WERI-Rb-1 (cell line): ENCODE measurements at places on chromosomes 7 and 10.

DNA sequence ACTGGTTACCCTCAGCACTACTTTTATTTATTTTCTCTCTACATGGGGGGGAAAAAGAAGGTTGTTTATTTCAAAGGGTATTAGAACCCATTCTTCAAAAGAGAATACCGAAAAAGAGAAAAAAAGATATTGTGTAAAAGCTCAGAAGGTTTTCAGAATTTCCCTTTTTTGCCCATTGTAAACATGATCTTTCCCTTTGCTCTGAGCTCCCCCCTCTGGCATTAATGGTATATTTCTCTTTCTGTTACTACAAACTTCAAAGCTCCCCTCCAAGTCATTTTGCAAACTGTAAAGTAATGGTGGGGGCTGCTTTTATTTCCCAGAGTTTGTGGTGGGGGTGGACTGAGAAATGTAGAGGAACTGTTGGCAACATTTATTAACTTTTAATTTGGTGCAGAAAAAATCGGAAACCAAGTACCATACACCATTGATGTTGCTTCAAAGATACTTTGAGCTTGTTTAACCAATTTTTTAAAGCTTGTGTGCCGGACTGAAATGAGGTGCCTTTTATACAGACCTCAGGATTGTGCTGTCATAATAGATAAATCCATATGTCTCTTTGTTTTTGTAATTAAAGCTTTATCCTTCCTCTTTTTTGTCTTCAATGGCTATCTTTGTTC is 181.5 kb downstream of the EXOC4 start:
- no peak for DNase-seq

DNA sequence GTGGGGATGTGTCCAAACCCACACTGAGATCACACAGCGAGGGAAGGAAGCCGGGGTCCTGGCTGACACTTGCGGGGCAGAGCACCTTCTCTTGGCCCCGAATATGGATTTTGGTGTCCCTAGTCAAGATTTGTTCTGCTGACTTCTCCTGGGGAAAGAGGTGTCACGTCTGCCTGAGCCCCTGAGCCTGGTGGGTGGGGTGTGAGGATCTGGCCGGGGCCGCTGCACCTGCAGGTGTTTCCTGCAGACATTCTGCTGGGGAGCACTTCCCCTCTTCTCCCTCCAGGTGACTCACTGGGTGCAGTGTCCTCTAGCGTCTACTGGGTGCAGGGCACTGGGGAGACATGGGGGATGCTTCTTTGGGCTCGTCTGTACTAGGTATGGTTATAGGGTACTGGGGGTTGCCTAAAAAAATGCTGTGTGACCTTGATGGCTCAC is 99.2 kb downstream of the GRK5 start:
- no peak for DNase-seq

DNA sequence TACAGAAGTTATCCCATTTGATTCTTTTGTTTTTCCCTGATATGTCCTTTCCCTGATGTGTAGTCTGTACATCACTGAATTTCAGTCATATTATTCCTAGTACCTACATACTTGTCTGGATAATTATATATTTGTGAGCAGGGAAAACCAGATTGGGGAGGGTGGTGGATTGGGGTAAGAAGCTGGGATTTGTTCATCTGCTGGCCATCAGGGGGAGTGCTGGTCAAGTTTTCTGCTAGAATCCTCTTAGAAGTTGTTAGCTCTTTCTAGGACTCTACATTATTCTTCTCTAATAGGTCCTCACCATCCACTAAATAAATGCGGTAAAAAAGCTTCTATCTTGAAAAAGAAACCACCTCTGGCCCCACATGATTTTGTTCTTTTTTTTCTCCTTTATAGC is 232.7 kb upstream of the TAC1 start:
- peak; percentile 47 for DNase-seq

DNA sequence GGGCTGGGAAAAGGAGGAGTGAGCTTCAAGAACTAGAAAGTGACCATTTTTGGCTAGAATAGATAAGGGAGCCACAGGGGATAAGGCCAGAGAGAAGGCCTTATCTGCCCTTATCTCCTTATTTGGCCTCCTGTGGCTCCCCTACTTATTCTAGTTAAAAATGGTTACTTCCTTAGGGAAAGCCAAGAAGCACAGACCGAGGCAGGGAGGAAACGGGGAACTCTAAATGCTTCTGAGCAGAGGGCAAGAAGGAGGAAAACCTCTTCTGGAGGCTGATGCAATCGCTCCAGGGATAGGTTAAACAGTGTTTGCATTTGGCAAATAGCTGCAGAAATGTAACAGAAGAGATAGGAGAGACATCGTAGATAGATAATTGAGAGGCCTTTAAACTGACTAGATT is 18.6 kb downstream of the NRP1 start:
- DNase-seq: no peak

DNA sequence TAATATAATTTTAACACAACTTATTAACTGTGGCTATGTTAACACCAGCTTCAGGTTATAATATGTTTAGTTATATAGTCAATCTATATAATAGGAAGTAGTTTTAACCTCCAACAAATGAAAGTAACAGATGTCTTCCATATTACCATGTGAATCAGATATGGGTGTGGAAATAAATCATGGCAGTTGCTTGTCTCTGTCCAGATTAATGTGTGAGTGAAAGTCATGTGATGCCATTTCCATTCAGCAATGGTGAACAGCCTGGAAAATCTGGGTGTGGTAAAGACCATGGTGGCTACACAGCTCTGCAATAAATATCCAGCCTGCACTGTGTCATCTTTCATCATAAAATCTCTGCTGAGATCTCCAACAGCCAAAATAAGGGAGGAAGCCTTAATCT is 27.8 kb downstream of the HEPACAM2 start:
- no peak for DNase-seq

GRCh38 chr10:133481086-133481643 is 27.4 kb downstream of the SCART1 start:
- DNase-seq: no peak

DNA sequence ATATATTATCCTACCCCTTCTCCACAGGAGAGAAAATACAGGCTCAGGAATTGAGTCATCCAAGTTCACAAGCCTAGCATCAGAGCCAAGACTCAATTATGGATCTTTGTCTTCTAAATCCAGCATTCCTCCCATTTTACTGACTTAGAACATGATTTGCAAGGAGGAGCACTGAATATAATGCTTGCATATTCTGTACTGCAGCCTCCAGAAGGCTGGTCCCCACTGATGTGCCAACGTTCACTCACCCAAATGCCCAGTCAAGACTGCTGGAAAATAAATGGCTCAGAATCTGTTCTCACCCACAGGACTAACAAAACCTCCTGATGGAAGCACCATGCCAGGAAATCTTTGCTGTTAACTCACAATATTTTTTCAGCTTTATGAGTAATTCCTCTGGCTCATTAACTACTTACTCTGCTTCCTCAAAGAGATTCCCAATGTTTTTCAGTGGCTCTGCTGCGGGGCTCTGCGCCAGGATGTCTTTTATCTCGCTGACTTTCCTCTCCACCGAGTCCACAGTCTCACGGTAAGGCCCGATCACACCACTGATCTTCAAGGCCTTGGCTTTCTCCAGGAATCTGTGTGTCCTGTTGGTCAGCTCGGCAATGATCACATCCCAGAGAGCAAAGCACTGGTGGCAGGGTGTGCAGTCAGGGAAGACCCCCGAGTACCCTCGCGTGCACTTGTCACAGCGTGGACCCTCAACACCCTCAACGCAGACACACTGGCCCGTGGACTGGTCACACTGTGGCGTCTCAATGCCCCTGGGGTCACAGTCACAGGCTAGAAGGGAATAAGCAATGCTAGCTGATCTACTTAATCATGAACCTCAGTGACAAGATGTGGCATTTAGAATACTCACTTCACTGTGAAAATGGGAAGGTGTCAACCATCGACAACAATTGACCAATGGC is 48.8 kb downstream of the DLD start:
- no peak for DNase-seq

DNA sequence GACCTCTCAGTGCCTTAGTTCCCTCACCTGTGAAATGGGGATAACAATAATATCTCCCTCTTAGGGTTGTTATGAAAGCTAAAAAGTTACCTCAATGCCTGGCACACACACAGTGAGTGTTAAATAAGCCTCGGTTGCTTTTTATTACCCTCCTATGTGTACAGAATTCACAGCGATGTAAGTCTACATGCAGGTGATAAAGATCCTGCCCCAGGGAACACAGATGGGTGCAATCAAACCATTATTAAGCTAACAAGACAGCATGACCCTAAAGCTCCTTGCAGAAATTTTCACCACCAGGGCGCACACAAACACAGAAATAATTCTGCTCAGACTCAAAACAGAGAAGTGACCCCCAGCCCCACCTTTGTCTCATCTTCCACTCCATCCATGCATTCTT is 261.9 kb downstream of the SNX10 start:
- DNase-seq: no peak

DNA sequence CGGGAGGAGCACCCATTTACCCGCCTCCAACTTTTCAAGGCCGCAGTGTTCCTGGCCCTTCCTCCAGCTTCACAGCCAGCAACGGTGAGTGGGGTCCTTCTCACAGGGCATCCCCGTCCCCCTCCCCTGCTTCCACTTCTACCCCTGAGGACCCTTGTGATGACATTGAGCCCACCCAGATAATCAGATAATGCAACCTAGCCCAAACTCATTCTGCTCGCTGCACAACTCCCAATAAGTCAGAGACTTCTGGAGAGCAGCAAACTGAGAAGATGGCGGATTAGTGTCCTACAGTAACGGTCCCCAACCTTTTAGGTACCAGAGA is 74.5 kb downstream of the OAT start:
- DNase-seq: no peak

DNA sequence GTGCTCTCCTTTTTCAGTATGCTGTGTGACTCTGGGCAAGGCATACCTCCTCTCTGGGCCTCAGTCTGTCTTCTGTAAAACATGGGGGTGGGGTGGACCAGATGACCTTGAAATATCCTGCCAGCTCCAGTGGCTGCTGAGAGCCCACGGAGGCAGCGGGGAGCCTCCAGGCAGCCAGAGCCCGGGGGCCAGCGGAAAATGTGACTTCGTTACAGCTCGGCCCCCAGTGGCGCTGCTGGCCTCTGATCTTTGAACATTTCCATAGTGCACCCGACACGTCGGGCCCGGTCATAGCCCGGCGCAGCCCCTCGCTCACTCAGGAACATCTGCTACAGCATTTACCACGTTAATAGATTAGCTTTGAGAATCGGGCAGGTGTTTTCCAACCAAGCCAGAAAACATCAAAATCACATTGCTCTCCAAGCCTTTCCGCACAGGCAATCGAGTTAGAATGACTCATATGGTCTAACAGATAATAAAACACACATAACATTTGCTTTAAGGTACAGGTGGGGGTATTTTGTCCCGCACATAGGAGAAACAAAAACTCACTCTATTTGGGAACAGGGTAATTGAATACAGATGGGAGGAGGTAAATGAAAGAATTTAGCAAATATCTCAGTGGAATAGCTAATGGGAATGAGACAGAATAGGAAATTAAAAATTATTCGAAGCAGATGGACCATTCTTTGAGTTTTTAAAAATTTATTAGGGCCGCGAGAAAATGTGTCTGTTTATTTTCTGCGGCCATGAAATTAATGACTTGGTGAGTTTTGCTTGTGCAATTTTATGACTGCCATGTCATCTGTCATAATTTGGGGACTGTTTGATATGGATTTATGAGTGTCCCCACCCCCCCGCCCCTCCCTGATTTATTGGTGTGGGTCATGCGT is 26.3 kb upstream of the COMTD1 start:
- DNase-seq: peak; percentile 37

GRCh38 chr10:75396631-75397495 is 4.7 kb downstream of the ZNF503 start:
- no peak for DNase-seq

DNA sequence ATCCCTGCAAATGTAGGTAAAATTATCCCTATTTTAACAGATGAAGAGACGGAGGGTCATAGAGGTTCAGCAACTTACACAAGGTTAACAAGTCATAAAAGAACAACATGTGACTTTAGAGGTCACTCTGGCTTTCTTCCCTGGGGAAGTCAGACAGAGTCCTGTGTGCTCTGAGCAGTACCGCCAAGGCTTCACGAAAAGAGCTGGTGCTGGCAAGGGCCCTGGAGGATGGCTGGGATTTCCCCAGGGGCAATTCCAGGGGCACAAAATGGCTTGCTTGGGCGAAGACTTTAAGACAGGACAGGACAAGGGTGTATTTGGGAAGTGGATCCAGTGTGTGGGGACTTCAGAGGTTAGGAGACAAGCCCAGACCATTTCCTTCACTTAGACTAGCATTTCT is 144.1 kb downstream of the PIP4K2A start:
- DNase-seq: no peak

GRCh38 chr10:116324951-116325635 is 845 bp downstream of the CCDC172 start:
- no peak for DNase-seq
